SHP77 treated with DMSO at 0.1 percent for 48 hours (cell line): ENCODE measurements at places on chromosomes 1 and 21.

GRCh38 chr1:185719021-185719420, 15.2 kb upstream of the HMCN1 start:
- DNase-seq: no peak

GRCh38 chr1:7207875-7208646, 422.8 kb downstream of the CAMTA1 start:
- DNase-seq: peak; percentile 75

DNA sequence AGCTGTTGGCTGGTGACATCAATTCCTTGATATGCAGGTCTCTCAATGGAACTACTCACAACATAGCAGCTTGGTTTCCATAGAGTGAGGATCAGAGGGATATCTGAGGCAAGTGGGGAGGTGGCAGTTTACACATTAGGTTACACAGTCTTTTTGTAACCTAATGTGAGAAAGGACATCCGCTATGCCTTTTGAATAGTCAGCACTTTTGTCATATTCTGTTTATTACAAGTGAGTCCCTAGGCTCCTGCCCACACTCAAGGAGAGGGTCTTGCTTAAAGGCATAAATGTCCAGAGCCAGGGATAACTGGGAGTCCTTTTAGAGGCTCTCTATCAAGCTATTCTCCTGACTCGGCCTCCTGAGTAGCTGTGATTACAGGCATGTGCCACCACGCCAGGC, 104.2 kb downstream of the KCNK1 start:
- no peak for DNase-seq

- DNase-seq: no peak
Observed at GRCh38 chr1:23452011-23452411, 27.5 kb upstream of the TCEA3 start.

GRCh38 chr1:153906396-153906795, 16.4 kb downstream of the GATAD2B start:
- DNase-seq: no peak

DNA sequence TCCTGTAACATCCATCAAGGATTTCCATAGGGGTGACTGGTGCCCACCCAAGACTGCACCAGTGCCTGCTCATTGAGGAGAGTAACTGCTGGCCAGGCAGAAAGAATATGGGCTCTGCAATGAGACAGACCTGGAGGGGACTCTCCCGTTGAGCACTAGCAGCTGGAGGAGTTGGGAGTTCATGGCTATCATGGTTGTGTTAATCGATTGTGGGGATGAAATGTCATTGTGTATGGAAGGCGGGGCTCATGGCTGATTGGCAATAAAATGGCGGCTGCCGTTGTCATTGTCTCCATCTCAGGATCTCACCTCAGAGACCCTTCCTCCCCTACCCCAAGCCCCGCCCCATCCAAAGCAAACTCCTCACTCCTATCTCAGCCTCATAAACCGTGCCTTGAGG, 3.9 kb downstream of the TMEM125 start:
- no peak for DNase-seq

DNA sequence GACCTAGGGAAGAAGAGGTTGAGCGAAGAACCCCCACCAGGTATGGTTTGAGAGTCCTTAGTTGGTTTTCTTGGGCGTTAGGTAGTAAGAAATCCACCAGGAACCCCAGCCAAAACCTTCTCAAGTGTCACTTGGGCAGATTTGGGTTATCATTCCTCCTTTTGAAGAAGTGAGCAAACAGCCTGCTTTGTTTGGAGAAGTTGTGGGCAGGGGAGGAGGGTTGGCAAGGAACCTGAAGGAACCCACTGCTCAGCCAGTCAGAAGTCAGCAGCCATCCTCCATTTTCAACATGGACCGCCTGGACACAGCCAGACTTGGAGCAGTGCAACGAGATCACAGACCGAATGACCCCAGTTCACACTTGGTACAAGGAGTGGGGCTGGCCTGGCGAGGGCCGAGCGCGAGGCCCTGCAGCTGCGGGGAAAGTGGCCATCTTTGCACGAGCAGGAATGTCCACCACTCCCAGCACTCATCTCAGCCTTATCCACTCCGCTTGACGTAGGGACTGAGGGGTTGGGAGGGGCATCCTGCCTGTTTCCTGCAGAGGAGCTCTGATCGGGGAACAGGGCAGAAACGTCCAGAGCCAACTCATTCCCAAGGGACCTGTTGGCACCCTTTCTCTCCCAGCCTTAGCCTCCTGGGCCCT, 7.2 kb downstream of the ADPRS start:
- no peak for DNase-seq

DNA sequence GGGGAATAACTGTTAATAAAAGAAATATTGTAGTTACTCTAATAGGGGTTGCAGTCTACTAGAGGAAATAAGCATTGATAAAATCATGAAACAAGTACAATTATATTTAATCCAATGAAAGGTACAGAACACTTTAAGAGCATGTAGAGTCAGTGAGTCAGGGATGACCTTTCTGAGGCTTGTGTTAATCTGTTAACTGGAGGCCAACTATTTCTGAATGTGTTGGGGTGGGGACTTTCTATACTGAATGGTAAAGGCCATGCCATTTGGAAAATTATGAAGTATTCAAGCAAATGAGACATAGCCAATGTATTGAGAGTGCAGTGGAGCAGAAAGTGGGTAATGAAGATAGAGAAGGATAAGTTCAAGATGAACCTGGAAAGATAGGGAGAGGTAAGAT, 646.2 kb downstream of the ADGRL2 start:
- DNase-seq: no peak

DNA sequence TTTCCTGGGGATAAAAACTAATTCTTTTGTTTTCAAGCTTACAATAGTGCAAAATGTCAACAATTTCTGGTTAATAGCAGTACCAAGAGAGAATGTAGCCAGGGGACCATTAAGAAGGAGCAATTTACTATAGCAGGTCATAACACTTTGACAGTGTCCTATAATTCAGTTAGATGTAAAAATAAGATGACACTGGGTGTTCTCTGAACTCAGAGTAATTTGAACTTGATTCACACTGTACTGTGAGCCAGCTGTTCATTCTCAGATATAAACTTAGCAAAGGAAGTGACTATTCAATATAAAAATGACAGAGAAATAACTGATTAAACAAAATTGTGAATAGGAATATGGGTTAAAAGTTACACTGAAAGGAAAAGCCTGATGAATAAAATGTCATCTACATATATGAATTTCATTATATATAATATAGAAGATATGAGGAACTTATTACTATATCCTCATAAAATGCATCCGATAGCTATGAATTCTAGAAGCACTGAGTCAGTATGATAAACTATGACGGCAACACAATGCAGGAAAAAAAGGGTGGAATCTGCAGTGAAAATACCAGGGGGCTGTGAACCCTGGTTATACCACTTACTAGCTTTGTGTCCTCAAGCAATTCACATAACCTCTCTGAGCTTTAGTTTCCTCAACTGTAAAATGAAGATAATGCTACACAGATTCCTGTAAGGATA, 135.9 kb downstream of the ACBD6 start:
- no peak for DNase-seq

DNA sequence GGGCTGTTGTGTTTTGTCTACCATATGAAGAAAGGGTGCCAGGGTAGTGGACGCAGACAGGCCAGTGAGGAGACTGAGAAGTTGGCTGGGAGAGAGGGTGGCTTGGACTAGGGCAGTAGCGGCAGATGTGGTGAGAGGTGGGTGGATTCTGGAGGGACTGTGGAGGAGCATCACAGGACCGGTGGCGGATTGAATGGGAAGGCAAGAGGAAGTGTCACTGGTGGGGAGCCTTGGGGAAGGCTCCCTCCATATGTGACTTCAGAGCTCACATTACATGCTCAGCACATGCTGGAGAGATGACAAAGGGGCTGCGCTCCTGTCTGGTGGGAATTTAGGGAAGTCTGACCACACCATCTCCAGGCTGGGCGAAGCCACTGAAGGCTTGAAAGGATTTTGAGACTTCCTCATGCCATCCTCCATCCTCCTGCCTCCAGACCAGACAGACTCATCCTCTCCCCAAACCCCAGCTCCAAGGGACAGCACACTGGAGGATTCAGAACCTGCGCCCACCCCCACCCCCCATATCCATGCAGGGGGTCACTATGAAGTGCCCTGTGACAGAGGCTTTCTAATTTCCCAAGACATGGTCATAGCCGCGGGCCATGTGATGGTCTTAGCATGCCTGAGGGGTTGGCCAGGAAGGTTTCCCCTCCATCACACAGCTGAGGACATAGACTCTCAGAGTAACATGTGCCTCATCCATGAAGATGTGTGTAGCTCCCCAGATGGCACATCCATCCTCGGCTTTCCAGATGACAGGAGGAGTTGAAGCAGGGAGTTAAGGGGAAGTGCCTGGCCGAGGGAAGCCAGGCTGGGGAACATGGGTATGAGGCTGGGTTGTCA, 138.8 kb upstream of the WNT4 start:
- no peak for DNase-seq

DNA sequence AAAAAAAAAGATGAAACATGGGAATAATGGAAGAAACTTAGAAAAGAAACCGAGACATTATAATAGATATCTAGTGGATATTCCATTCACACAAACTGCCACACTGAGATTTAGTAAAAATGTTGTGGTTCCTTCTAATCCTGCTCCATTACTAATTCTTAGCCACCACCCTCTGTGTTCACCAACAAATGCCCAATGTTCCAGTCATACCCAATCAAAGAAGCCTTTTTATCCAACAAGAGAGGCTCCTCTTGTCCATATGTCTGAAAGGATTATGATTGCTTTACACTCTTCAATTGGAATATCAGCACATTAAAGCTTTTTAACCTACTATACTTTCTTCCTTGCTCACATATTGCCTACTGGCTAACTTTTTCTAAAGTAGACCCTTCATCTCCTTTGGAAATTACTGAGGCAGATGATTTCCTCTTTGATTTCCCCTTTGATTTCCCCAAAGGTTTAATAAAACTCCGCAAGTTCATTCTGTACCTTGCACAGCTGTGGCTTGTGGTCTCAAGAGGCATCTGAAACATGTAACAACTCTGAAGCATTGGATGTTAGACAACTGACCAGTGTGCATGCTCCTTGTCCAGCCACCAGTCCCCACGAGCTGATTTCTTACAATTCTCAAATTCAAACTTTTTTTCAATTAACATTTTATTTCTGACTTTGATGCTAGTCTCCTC, 305.6 kb upstream of the LYPLAL1 start:
- no peak for DNase-seq

GRCh38 chr1:56452027-56453011, 127.0 kb downstream of the PLPP3 start:
- DNase-seq: no peak

DNA sequence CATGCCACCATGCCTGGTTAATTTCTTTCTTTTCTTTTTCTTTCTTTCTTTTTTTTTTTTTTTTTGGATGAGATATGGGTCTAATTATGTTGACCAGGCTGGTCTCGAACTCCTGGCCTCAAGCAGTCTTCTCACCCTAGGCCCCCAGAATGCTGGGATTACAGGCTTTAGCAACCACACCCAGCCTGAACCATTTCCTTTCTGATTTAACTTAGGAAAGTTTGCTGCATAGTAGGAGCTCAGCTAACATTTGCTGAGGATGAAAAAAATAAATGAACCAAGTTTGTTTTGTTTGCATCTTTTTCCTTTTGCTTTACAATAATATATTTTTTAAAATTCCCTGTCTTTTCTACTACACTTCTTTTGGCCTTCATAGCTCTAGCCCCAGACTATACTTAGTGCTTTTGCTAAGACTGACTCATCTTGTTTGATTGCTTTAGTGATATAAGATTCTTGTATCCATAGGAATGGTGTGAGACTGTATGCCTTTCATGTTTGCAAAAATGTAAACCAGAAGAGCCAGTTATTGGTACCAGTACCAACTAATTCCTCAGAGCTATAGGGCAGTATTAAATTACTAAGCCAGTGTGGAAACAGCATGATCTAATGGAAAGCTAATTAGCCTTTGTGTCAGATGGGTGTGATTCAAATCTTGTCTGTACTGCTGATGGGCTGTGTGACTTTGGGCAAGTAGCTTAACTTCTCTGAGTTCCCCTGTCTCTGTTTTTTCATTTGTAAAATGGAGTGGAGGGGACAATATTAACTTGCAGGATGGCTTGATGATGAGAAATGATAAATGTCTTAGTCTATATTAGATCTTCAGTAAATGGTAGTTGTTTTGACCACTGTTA, 66.9 kb downstream of the NFIA start:
- no peak for DNase-seq

DNA sequence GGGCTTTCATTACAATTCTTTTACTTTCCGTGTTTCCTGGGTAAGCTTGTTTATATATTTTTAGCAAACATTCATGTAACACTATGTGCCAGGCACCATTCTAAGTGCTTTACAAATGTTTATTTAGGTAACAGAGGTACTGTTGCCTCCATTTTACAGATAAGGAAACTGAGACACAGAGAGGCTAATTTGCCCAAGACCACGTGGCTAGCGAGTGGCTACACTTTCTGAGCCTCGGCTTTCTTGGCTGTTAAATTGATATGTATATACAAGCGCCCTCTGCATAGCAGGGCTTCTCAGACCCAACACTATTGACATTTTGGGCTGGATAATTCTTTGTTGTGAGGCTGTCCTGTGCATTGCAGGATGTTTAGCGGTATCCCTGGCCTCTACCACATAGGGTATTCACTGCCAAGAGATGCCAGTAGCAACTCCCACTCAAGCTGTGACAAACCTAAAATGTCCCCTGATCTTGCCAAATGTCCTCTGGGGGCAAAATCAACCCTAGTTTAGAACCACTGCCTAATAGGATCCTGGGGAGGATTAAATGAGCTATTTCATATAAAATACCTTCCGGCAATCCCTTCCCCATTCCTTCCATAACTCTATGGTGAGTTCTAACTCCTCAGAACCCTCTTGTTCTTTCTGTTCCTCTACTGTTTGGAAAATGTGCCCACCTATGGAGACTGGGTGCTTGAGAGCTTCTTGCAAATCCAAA, 17.2 kb upstream of the ID3 start:
- DNase-seq: no peak

DNA sequence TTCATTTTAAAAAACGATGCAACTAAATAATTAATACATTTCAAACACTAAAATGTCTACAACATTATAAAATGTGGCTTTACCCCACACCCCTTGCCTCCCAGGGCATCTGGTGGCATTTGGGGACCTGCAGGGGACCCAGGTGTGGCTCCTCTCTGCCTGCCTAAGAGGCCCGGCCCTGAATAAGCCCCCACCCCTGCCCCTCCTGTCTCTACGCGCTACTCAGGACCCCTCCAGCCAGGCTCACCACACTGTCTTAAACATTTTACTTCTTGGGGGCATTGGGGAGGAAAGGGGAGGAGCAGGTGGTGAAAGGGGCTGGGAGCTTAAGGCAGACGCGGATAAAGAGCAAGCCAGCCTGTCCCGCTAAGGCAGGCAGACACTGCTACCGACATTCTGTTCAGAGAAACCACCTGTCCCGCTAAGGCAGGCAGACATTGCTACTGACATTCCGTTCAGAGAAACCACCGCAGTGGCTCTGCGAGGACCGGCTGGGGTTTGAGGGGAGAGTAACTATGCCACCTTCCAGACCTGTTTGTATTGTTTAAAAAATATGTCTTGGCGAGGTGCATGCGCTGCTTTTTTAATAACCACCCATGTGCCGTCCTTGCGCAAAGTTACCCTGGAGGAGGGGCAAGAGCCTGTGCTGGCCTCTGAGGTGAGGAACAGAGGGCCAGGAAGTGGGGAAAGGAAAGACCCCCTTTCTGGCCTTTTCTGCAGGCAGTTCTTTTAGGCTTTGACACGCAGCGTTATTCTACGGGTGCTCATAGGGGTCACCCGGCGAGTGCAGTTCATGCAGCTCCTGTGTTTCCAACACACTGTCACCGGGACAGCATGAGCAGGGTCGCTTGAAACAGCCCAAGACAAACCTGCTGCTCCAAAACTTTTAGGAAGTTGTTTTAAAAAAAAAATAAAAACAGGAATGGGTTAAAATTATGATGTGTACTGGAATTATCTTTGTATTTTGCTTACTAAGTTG, 51.3 kb upstream of the RIPK4 start:
- DNase-seq: no peak
